Activated CD4-positive, CD25-positive, alpha-beta regulatory T cell treated with anti-CD3 and anti-CD28 coated beads, Interleukin-2, amount 50 U/mL, for 16 hours (primary cell): ENCODE measurements at places on chromosomes 5 and 9.

DNA sequence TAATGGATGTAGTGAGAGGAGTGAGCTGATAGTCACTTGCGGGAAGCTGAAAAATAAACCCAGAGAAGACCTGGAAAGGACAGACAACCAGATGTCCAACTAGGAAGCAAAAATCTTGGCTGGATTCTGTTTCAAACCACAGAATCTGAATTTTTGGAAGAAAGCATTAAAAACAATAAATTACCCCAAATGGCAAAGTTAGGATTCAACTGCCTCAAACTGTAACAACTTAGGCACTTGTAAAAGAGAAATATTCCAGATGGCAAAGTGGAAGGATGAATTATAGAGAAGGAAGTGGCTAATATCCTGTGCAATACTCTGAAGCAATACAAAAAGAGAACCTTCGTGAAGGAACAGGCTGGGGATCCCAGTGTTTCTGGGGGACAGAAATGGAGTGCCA lies 46.8 kb upstream of the SLIT3 start:
- DNase-seq, result no peak

- DNase-seq, result no peak
Measured at GRCh38 chr5:17275289-17276158, 58.1 kb downstream of the BASP1 start.

- no peak for DNase-seq
Measured at GRCh38 chr9:124803911-124804310, 27.0 kb downstream of the OLFML2A start.

- DNase-seq, result no peak
Measured at GRCh38 chr5:7078101-7078500, 317.8 kb upstream of the ADCY2 start.

GRCh38 chr5:166349046-166349445 lies 1942.4 kb upstream of the WWC1 start:
- no peak for DNase-seq

DNA sequence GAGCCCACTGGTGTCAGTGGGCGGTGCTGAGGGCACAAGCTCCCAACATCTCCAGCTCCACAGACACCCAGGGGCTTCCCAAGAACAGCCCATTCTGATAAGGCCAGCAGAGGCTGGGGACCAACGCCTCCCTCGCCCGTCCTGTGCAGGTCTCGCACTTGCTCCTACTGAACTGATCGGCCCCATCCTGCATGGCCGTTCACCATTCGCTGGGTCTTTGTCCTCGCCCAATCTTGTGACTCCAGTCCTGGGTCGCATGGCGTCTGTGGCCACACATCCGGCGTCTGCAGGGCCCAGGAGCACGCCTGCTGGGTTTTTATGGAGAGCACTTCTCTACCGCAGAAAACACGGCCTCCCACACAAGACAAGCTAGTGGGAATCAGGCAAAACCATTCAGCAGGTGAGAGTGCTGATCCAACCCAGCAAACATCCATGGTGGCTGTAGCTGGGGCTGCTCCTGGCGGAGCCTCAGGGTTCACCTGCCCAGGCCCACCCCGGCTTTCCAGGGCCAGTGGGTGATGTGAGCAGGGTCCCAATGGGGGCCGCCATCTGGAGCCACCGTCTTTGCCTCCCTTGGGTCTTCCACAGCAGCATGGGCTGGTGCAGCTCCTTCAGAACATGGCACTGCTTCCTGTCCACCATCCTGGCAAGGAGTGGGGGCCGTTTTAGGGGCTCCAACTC lies 7.4 kb downstream of the LRRC14B start:
- DNase-seq, result no peak

- DNase-seq, result no peak
Measured at GRCh38 chr5:72172786-72173185, 65.5 kb downstream of the MAP1B start.

DNA sequence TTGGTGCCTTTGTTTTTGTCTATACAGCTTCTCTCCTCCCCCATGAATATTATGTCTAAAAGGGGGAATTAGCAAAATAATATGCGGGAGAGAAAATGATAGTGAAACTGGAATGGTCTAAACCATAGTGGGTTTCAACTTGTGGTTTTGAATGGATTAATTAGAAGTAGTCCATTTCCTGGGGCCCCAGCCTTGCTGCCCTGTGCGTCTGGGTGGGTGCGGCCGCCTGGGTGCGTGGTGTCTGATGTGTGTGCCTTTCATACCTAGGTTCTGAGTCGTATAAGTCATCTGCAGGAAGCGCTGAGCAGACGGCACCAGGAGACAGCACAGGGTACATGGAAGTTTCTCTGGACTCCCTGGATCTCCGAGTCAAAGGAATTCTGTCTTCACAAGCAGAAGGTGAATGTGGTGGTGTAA lies 120.0 kb upstream of the CACNA1B start:
- peak; percentile 23 for DNase-seq

- peak; percentile 42 for DNase-seq
Measured at GRCh38 chr5:175464074-175464941, 14.1 kb upstream of the SFXN1 start.

DNA sequence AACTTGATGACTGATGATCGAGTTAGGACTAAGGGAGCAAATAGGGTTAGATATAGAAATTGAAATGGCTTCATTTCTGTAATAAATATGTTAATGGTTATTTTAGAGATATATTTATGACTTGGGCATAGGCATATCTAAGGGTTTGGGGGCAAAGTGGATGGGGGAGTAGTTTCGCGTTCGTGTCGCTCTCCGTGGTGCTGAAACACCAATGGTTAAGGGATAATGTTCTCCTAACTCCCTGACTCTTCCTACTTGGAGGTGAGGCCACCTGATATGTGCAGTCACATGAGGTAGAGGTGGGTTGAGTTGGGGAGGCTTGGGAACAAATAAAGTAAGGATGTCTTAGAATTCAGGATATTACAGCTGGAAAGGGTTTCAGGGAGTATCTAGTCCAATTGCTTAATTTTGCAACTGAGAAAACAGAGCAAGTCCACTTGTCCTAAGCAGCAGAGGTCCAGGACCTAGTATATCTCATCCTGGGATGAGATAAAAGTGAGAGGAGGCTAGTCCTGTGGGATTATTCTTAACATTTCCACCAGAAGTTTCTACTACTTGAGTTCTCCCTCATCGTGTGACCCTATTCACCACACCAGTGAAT lies 44.0 kb upstream of the MAP1B start:
- DNase-seq, result no peak

- no peak for DNase-seq
Measured at GRCh38 chr5:31235381-31235780, 41.9 kb downstream of the CDH6 start.

DNA sequence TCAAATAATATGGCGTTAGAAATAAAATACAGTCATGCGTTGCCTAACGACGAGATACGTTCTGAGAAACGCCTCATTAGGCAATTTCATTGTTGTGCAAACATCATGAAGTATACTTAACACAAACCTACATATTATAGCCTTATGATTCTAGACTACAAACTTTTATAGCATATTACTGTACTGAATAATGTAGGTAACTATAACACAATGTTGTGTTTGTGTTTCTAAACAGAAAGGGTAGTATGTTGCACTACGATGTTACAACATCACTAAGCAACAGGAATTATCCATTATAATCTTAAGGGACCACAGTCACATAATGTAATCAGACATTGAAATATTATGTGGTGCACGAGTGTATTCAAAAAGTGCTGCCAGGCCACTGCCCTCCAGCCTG lies 3.0 kb upstream of the SMC2 start:
- DNase-seq, result no peak

DNA sequence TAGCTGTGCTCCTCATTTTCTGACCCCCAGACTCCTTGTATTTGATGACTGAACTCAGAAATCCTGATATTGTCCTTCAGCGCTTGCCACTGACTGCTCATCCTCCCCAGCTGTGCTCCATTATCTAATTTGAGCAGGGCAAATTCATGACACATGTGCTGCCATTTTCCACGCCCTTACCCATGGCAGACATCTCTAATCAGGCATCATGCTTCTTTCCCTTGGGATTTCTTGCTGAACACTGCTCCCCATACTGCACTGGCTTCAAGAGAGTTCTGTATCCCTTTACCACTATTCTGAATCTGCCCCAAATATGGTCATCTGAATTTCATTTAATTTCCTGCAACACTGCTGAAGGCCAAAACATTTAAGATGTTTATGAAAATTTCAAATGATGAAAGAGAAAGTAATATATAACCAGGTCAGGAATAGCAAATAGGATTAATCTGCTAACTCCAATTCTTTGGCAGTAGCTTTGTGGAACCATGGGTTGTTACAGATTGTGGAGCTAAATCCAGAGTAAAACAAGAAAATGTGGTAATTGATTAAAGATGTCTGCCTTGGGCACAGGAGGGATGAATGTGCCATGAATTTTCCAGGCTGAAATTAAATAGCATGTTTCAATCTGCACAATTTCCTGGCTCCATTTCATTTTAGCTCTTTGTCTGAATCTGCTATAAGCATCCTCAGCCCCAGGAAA lies 93.6 kb downstream of the CYFIP2 start:
- DNase-seq, result no peak

- no peak for DNase-seq
Measured at GRCh38 chr9:104682642-104683041, 11.7 kb upstream of the OR13D1 start.

DNA sequence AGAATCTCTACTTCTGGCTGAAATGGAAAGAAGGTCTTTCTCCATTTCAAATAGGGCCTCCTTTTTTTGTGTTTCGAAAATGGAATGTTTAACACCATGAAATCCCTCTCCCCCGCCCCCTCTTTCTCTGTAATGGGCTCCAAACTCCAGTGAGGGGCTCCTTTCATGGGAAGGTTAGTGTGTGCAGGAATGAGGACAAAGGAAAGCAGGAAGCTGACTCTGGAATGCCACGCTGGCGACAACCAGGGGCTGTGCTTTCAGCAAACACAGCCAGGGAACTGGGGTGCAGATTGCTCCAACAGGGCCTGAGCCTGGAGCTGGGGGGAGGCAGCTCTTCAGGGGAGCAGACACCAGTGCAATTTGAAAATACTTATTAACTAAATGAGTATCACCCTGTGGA lies 82.8 kb downstream of the CRB2 start:
- no peak for DNase-seq

GRCh38 chr5:123720955-123721354 lies 209.0 kb downstream of the CSNK1G3 start:
- DNase-seq, result no peak

DNA sequence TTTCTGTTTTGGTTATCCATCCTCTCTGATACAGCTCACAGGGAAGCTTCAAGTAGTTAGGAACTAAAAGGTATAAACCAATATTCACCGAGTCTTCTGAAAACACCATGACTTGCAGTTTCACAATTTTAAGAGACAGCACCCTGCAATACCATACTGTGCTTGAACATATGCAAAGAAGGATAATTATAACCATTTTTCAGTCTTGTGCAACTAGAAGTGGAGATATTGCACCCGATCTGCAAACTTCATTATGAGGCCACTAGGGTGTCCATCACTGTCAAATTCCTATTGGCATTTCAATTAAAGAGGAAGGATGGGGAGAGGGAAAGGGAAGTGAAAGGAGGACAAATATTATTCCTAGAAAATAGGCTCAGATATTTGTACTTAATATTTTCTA lies 32.4 kb upstream of the CEP120 start:
- no peak for DNase-seq

GRCh38 chr5:82855893-82856550 lies 221.2 kb downstream of the TMEM167A start:
- DNase-seq, result no peak

DNA sequence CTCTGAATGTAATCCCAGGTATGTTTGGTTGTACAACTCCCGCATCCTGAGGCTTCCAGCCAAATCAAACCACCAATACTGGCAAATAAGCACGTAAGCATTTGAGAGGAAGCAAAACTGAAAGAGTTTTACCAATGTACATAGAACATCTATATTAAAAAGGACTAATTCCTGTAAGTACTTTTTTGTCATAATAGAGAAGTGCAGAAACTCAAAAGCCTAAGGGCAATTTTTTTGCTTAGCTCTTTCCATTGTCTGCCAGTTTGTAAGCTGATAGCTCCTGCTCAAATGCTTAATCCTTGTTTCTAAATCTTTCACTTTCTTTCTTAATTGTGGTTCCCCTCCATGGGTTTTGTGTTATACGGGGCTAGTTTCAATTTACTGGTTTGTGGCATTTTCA lies 1151.8 kb downstream of the CDH12 start:
- DNase-seq, result no peak

DNA sequence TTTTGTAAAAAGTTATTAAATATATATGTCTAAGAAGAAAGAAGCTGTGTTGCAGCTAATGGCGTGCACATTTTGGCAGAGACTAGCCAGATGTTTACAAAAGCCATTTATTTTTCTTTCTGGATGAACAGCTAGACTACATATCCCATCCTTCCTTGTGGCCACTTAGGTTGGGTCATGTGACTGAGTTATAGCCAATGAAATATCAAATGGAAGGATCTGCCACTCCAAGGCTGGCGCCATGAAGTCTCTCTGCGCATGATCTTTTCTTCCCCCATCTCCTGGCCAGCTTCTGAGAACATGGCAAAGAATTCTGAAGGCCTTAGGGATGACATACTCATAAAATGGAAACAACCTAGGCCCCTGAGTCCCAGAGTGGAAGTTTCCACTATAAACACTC lies 244.2 kb upstream of the DAB2 start:
- no peak for DNase-seq

- DNase-seq, result no peak
Measured at GRCh38 chr5:53604309-53604708, 43.9 kb downstream of the NDUFS4 start.

DNA sequence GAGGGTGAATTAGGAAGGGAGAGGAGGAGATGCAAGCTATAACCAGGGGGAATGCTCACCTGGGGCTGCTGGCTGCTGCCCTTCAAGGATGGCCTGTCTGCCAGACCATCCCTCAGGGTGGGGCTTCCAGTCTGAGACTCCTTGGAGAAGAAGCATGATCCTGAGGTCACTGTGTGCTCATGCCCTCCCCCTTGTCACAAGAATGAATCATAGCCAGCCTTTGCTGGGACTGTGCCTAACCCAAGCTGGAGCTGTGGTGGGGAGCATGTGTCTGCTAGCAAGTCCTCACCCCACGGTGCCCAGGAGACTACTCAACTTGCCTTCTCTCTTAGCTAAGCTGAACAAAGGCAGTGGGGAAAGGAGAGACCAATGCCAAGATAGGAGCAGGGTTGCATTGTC lies 463.6 kb downstream of the SPOCK1 start:
- no peak for DNase-seq

GRCh38 chr9:28699632-28700031 lies 1126.4 kb upstream of the C9orf72 start:
- no peak for DNase-seq

DNA sequence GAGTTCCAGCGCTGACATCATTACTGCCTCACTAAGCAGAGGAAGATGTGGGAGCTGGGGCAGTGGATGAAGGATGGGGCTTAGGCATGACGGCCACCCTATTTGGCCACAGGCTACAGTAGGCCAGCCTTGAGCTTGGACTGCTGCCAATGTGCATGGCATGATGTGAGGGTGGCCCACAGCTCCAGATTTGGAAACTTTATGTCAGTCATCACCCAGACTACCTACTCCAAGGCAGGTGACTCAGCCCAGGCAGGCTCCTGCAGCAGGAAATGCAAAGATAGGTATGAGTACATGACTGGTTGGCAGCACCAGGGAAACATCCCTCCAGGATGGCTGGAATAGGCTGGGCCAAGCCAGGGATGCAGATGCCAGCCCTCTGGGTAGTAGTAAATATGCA lies 303.6 kb downstream of the SPOCK1 start:
- no peak for DNase-seq

- no peak for DNase-seq
Measured at GRCh38 chr5:80070338-80071056, 35.3 kb downstream of the THBS4 start.

- no peak for DNase-seq
Measured at GRCh38 chr5:63155310-63155631, 576.7 kb downstream of the LRRC70 start.

GRCh38 chr9:134423749-134424148 lies 97.5 kb downstream of the RXRA start:
- no peak for DNase-seq

- DNase-seq, result no peak
Measured at GRCh38 chr5:40685193-40685592, 5.5 kb downstream of the PTGER4 start.
